Camera-type eye (tissue), 1 donor: ENCODE measurements at places on chromosomes 2 and 18. TPM values are rescaled to one million over a fixed set of nuclear protein-coding genes. Genes with fewer than 3 reads are reported as not detected.

Gene EHBP1
- 147 TPM for total RNA-seq

Gene TXNL4A
- total RNA-seq, result 26.2 TPM

Gene CIAO1
- 106 TPM for total RNA-seq

Gene TNFRSF11A
- total RNA-seq, result 3.9 TPM

Gene HOXD10
- total RNA-seq, result 0.16 TPM

Gene VWA3B
- total RNA-seq, result not detected

Gene TTR
- 86.6 TPM for total RNA-seq

Gene ERCC3
- 78.1 TPM for total RNA-seq

Gene FEV
- not detected for total RNA-seq

Gene TRIM43
- not detected for total RNA-seq
